T-helper 9 cell (primary cell): ENCODE measurements at places on chromosomes 12 and 14.

DNA sequence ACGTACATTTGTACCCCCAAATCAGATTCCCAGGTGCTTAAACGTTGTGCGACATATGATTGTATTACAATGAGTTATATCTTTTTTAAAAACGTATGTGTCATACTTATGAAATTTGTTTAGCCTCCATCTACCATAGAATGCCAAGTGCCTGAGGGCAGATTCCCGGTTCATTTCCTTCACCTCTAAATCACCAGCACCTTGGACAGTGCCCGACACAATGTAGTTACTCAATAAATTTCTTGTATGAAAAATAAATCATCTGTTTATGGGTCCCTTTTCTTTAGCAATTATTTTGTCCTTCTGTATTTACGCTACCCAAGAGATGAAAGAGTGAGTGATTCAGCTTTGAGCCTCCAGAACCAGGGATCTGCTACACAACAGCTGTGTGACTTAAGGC is 157.4 kb downstream of the TBX5 start:
- no peak for DNase-seq

GRCh38 chr14:21029917-21030316 is at the start of gene TPPP2:
TSS of gene TPPP2 (plus strand) at chr14:21030217. CDS start at chr14:21030582, 365 bp downstream.
- DNase-seq = no peak

DNA sequence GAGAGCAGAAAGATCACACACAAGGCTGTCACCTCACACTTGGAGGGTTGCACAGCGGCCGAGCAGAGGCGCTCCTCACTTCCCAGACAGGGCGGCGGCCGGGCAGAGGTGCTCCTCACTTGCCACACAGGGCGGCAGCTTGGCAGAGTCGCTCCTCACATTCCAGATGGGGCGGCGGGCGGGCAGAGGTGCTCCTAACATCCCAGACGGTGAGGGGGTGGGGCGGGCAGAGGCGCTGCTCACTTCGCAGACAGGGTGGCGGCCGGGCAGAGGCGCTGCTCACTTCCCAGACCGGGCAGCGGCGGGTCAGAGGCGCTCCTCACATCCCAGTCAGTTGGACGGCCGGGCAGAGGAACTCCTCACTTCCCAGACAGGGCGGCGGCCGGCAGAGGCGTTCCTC is 9.1 kb downstream of the TMBIM4 start:
- no peak for DNase-seq

DNA sequence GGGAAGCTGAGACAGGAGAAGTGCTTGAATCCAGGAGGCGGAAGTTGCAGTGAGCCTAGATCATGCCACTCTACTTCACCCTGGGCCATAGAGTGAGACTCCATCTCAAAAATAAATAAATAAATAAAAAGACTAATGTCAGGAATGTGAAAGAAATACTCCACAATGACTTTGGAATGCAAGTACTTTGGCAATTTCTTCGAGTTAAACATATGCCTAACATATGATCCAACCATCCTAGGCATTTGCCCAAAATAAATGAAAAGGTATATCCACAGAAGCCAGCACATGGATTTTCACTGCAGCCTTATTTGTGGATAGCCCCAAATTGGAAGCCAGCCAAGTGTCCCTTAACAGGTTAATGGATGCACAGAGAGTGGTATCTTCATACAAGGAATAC is 357.9 kb upstream of the TMEM132C start:
- no peak for DNase-seq

- DNase-seq = no peak
Measured at GRCh38 chr12:5899675-5900074, 45.4 kb downstream of the ANO2 start.

GRCh38 chr12:96399120-96399918 is 920 bp downstream of the CDK17 start:
- peak; percentile 69 for DNase-seq

- DNase-seq = no peak
Measured at GRCh38 chr14:104322531-104323366, 184.4 kb downstream of the KIF26A start.

GRCh38 chr14:60220917-60221316 is 28.1 kb upstream of the PPM1A start:
- no peak for DNase-seq

DNA sequence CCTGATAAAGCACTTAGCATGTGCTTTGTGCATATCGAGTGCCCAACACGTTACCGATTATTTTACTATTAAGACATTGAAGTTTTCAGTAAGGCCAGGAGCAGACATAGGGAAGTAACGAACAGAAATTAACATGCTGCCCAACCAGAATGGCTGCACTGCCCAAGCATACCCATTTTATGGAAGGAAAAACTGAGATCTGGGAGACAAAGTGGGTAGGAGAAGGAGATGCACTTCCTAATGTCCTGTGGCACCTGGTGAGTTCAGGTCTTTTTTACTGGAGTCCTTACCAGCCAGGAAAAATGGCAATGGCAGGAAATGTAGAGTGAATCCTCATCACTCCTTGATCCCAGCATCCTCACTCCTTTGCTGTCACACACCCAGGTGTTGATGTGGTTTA is 768.5 kb downstream of the MED13L start:
- DNase-seq = no peak

GRCh38 chr12:128190614-128191013 is 76.4 kb upstream of the TMEM132C start:
- DNase-seq = no peak
